ENCODE measurements at places on chromosomes 12 and 14.

DNA sequence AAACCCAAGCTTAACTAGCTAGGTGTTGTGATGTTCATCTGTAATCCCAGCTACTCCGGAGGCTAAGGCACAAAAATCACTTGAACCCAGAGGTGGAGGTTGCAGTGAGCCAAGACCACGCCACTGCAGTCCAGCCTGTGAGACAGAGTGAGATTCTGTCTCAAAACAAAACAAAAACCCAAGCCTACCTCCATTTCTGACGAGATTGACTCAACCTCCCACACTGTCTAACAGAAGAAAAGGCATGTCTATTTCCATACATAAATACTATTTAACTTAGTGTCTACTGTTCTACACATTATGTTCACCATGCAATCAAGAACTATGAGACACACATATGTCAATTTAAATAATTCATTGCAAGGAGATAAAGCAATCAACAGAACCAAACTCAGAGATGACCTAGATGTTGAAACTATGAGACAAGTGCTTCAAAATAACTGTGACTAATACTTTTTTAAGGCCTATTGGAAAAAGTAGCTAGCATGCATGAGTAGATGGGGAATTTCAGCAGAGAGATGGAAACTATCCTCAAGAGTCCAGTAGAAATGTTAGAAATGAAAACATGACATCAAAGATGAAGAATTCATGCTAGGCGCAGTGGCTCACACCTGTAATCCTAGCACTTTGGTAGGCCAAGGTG, 75.9 kb upstream of the DHRS4 start:
- no peak for DNase-seq

GRCh38 chr14:73393375-73393774, 65.0 kb downstream of the NUMB start:
- no peak for DNase-seq

DNA sequence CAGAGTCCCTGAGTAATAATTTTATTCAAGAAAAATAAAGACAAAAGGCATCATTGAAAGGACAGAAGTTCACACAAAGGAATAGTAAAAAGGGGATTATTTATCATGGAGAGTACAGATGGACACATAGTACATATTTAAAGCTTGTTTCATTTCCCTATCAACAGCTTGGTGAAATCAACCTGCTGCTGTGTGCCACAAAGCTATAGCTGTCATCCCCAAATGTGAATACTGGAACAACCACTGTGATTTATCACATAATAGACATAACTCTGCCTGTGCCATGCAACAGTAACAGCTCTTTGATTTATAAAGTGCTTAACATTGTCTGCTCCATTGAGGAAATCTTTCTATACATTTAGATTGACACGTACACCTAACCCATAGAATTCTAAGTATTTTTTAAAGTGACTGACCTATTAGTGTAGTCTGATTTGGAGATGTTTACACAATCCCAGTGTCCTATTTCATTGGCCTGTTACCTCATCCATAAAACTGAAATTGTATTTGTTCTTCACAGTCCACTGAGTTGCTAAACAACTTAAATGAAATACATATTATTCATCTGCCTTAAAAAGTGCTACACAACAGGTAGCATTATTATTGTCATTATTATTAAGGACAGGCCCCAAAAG, 3.3 kb downstream of the NEMF start:
- no peak for DNase-seq

DNA sequence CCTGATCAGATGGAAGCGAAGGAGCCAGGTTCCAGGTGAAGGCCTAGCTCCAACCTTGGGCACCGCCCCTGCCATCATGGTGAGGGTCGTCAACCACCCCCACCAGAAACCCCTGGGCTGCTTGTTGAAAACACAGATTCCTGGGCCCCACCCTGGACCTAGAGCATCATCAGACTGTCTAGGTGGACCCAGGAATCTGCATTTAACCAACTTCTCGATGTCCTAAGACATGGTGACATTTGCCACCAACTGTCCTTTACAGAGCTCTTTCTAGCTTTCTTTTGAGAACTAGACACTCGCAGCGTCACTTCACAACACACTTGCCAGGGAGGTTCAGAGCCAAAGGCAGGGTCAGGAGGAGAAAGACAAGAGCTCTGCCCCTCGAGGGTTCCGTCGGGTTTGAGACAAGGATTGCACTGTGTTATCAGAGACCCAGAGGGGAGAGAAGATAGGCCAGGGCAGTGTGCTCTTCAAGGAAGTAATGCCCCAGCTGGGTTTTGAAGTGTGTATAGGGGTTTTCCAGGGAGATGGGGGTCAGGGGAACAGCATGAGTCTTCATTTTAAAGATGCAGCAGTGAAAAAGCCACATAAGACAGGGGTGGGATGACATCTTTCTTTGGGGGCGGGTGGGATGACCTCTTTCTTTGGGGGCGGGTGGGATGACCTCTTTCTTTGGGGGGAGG, 24.6 kb downstream of the RFLNA start:
- DNase-seq: no peak

GRCh38 chr14:68308726-68309520, 483.9 kb downstream of the ZFP36L1 start:
- no peak for DNase-seq
